ENCODE measurements at places on chromosomes 5 and 9. TPM values are rescaled to one million over a fixed set of nuclear protein-coding genes. Genes with fewer than 3 reads are reported as not detected.

Gene PAPPA
- total RNA-seq: 2.5 TPM

Gene GPRIN1
- 15.3 TPM for total RNA-seq

- DNase-seq: peak; percentile 8
Observed at GRCh38 chr5:136425921-136426320, 60.6 kb upstream of the TRPC7 start.

- no peak for DNase-seq
Observed at GRCh38 chr9:109923471-109923760, 143.4 kb downstream of the PALM2AKAP2 start.

DNA sequence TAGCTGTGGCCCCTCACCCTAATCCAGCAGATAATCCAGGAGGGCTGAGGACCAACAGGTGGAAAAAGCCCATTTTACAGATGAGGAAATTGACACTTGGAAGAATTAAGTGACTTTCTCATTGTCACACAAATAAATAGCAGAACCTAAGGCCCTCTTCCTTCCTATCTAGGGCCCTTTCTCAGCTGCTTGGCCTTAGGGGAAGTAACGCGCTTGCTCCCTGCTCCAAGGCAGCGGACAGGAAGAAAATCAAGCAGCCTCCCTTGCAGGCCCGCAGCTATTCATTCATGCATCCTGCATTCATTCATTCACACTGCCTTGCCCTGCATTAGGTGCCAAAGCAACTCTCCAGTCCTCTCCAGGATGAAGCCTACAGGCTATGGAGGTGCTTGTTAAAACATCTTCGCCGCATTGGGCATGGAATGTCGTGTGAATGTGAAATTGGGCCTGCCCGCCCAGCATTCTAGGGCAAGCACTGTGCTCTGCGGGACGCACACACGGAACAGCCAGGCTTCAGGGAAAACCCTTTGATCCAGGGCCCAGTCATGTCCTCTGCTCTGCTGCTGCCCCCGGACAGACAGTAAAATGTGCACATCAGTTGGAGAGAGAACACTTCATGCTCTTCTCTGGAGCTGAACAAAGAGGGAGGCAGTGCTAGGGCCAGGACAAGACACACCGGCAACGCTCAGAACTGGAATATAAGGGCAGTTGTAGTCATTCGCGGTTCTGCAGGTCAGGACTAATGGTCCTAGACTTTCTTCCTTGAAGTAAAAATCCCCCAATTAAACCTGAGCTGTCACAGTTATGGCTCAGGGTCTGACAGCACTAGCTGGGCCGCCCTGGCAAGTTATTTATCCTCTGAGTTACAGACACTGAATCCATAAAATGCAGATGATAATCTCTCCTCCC lies 166.0 kb downstream of the COL23A1 start:
- DNase-seq: no peak

DNA sequence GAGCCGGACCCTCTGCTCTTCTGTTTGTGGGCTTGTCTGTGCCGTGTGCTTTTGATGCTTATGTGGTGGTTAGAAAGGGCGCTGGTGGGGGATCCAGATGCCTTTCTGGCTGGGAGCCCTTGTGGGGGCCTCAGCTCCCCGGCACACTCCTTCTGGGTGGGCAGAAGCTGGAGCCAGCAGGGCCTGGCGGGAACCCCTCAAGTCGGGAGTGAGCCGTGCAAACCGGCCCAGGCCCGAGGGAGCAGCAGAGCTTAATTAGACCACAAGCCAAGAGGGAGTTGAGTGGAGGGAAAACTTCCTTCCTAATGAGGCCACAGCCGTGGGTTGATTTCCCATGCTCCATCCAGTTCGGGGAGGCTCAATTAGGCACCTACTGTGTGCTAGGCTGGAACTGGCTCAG lies 76.0 kb upstream of the RNU6ATAC start:
- no peak for DNase-seq

DNA sequence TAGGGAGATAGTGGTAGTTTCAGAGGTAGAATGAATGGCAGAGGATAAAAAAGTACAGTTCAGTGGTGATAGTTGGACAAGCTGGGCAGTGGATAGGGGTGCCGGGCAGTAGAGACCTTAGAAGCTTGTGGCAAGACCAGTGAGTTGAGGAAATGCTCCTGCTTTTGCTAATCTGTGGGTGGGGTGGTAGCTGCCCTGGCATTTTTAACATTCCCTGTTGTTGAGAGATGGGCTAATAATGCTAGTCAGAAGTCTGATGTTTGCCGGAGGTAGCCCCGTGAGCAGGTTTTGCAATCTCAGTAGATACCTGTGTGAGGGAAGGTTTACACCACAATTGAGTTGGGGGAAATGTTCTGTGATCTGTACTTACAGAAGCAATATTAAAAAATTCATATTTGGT lies 91.1 kb downstream of the TRIO start:
- DNase-seq: peak; percentile 89

Data from renal cortical epithelial cell (primary cell).